ENCODE measurements at places on chromosomes 4 and X. TPM values are rescaled to one million over a fixed set of nuclear protein-coding genes. Genes with fewer than 3 reads are reported as not detected.

The CCDC110 gene
- total RNA-seq, result 0.90 TPM

- no peaks in the 10 kb centered on the region for H3K4me1 ChIP-seq
- DNase-seq, result no peak
- H3K27ac ChIP-seq, result no peak overlapping the region
- no peaks in the 10 kb centered on the region for H3K36me3 ChIP-seq
These were observed 274.7 kb downstream of the GLUD2 start for GRCh38 chrX:121322159-121322558.

DNA sequence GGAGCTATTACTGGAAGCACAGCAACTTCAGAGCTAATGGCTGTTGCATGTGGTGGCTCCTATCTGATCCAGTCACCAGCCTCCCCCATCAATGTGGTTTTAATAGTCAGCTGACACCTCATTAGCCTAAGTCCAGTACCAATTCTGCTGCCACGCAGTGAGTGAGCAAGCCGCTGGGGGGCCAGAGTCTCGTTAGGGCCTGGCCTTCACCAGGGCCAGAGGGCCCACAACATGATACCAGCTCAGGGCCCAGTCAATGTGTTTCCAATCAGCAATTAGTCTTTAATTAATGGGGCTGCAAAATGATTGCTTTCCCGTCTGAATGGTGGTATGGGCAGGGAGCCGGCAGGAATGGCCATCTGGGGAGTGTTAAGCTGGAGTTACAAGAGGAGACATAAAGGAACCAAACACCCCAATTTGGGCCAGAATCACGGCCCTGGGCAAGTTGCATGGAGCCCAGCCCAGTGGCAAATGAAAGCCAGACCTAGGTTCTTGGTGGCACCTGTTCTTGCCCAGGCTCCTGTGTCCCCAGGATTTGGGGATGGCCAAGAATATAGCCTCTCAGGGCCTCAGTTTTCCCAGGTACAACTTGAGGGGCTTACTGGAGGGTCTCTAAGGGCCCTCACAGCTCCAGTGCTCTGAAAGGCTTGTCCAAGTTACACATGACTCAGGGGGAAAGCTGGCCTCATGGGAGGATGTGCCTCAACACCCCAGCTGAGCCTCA lies 119.2 kb downstream of the EFNB1 start:
- no peak overlapping the region for H3K4me3 ChIP-seq
- no peak for DNase-seq

The NXF2B gene
- total RNA-seq, result not detected

GRCh38 chr4:170990989-170991589 lies 822.1 kb upstream of the GALNTL6 start:
- no peaks in the 10 kb centered on the region for H3K36me3 ChIP-seq
- no peaks in the 10 kb centered on the region for H3K27me3 ChIP-seq
- no peak overlapping the region for H3K27ac ChIP-seq
- no peak overlapping the region for H3K4me3 ChIP-seq

DNA sequence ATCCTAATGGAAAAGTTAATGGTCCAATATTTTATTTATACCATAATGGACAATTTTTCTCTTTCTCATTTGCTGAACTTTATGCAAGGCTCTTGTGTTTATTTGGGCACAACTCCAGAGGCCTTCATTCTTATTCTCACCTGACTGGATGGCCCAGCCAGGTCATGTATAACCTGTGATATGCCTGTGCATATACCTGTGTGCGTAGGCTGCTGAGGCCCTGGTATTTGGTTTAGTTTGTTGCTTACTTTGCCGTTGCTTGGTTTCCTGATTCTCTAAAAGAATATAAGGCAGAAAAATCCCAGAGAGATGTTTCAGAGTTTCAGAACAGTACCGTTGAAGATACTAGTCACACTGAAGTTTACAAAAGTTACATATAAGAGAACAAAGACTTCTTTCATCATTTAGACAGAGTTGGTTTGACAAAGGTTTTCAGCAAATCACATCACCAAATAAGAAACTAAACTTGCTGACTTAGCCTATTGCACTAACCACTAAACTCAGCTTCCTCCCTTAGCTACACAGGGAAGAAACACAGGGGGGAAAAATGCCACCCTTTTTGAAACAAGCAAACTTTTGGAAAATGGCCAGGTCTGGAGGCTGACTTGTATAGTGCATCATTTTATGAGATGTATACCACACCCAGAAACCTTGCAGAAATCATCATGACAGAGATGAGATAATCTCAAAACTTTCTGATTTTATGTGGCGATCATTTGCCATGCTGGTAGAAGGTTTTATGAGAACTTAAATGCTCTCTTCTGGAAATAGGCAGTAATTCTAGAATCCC lies 248.5 kb downstream of the GRIA3 start:
- H3K27me3 ChIP-seq, result no peaks in the 10 kb centered on the region
- no peak overlapping the region for H3K27ac ChIP-seq
- H3K36me3 ChIP-seq, result no peaks in the 10 kb centered on the region
- H3K4me3 ChIP-seq, result no peak overlapping the region

The TMPRSS11D gene
- not detected for total RNA-seq

The RTL3 gene
- 1.1 TPM for total RNA-seq

- no peak overlapping the region for H3K27ac ChIP-seq
- no peak overlapping the region for H3K4me3 ChIP-seq
- H3K36me3 ChIP-seq, result no peaks in the 10 kb centered on the region
- H3K4me1 ChIP-seq, result no peaks in the 10 kb centered on the region
- no peaks in the 10 kb centered on the region for H3K27me3 ChIP-seq
These were observed 30.8 kb upstream of the PLA2G12A start for GRCh38 chr4:109760682-109761081.

The AR gene
- total RNA-seq, result 4.7 TPM

GRCh38 chr4:5503336-5503936 lies 204.9 kb downstream of the EVC2 start:
- peaks cover 8% of the 10 kb centered on the region for H3K36me3 ChIP-seq
- H3K4me1 ChIP-seq, result peaks cover 7% of the 10 kb centered on the region
- no peak overlapping the region for H3K4me3 ChIP-seq
- DNase-seq, result no peak

- H3K4me1 ChIP-seq, result no peaks in the 10 kb centered on the region
- no peaks in the 10 kb centered on the region for H3K36me3 ChIP-seq
- H3K4me3 ChIP-seq, result no peak overlapping the region
- no peak for DNase-seq
These were observed 133.6 kb upstream of the VAMP7 start for GRCh38 chrX:155747520-155747919.

The TRIM75 gene
- total RNA-seq, result not detected

- H3K27ac ChIP-seq, result no peak overlapping the region
- no peak for DNase-seq
- no peak overlapping the region for H3K4me3 ChIP-seq
- no peaks in the 10 kb centered on the region for H3K36me3 ChIP-seq
- no peaks in the 10 kb centered on the region for H3K4me1 ChIP-seq
- H3K27me3 ChIP-seq, result no peaks in the 10 kb centered on the region
These were observed 336.3 kb upstream of the BMP3 start for GRCh38 chr4:80694171-80694570.

DNA sequence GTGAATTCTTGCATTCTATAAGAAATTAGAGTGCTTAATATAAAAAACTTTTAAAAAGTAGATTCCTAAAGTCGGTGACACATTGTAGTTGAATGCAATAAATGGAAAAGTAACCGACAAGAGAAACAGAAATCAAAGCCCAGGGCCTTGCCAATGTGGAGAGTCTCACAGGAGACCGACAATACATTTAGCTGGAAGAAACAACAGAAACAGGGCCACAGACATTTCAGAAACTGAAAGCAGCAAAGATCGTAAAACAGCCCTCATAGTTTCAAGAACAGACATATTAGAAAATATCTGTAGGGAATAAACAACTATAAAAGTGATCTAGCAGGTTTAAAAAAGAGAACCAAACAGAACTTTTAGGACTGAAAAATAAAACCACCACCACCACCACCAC lies 49.5 kb downstream of the STAP1 start:
- DNase-seq, result no peak
- no peaks in the 10 kb centered on the region for H3K4me1 ChIP-seq
- no peaks in the 10 kb centered on the region for H3K36me3 ChIP-seq

GRCh38 chr4:39715788-39716187 lies 17.9 kb downstream of the UBE2K start:
- H3K27ac ChIP-seq, result no peak overlapping the region
- no peaks in the 10 kb centered on the region for H3K27me3 ChIP-seq
- no peak for DNase-seq
- peaks cover 3% of the 10 kb centered on the region for H3K36me3 ChIP-seq
- H3K4me1 ChIP-seq, result peaks cover 13% of the 10 kb centered on the region
- H3K4me3 ChIP-seq, result no peak overlapping the region

All from IMR-90 (cell line).